ENCODE measurements at places on chromosomes 16 and 17.
A peak's percentile ranks its signal among the peaks of the same experiment; 100 is the strongest.

GRCh38 chr16:4796982-4797804 is 2.0 kb downstream of the SMIM22 start:
- DNase-seq = no peak

GRCh38 chr17:64540118-64540776 is 33.5 kb downstream of the CEP95 start:
- no peak for DNase-seq

GRCh38 chr17:2068519-2069051 is 13.7 kb downstream of the HIC1 start:
- DNase-seq = no peak

GRCh38 chr17:2202302-2202995 is 101.1 kb downstream of the SMG6 start:
- no peak for DNase-seq

DNA sequence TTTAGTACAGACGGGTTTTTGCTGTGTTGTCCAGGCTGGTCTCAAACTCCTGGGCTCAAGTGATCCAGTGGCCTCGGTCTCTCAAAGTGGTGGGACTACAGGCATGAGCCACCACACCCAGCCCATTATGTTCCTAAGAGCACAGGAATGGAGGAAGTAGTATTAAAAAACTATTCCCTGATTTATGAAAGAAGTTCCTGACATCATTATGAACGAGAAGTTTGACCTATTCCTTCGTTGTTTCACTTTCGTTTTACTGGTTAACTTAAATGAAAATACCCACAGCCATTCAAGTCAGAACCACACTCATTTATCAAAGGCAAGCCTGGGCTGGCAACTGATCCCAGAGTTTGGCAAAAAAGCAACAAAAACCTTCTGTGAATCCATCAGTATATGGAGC is 13.5 kb upstream of the CBX4 start:
- DNase-seq = peak; percentile 35

GRCh38 chr16:50396761-50397535 is 28.2 kb upstream of the BRD7 start:
- no peak for DNase-seq

DNA sequence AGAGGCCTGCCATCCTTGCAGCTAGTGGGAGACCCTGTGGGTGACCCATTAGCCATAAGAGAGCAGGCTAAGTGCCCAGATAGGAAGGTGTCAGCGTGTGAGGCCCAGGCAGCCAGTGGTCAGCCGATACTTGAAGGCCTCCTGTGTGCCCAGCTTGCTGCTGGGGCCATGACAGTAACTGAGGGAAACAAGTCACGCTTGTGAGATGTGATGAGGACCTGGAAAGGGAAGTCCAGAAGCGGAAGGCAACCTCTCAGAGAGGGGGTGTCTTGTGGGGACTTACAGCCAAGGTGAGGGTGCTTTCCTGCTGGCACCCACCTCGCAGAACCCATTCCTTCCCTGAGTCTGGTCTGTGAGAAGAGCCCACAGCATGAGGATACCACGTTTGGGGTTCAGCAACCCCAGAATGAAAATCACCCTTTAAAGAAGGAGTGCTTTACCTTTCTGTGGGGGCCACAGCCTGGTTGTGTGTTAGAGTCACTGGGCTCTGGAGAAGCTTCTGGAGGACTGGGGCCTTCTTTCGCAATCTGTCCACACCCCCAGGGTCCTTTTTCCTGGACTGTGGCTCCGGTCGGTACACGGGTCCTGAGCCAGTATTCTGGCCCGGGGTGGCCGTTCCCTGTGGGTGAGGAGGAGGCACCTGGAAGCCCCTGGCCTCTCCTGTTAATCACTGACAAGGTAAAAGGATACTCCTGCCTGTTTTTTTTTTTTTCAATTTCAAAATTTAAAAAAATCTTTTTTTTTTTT is 53.9 kb downstream of the PLCG2 start:
- DNase-seq = no peak

GRCh38 chr16:11692171-11692570 is 23.9 kb downstream of the SNN start:
- DNase-seq = no peak

- DNase-seq = no peak
Measured at GRCh38 chr16:65909310-65910050, 457.0 kb upstream of the CDH5 start.

GRCh38 chr17:46853896-46854444 is 2.6 kb downstream of the WNT9B start:
- DNase-seq = no peak

GRCh38 chr17:9202532-9202931 is 181.2 kb downstream of the NTN1 start:
- no peak for DNase-seq

GRCh38 chr17:78414178-78415162 is 36.0 kb downstream of the PGS1 start:
- peak; percentile 89 for DNase-seq

GRCh38 chr17:75832164-75832651 is 12.0 kb downstream of the UNC13D start:
- DNase-seq = no peak

- no peak for DNase-seq
Measured at GRCh38 chr16:81480606-81481206, 36.1 kb downstream of the CMIP start.

DNA sequence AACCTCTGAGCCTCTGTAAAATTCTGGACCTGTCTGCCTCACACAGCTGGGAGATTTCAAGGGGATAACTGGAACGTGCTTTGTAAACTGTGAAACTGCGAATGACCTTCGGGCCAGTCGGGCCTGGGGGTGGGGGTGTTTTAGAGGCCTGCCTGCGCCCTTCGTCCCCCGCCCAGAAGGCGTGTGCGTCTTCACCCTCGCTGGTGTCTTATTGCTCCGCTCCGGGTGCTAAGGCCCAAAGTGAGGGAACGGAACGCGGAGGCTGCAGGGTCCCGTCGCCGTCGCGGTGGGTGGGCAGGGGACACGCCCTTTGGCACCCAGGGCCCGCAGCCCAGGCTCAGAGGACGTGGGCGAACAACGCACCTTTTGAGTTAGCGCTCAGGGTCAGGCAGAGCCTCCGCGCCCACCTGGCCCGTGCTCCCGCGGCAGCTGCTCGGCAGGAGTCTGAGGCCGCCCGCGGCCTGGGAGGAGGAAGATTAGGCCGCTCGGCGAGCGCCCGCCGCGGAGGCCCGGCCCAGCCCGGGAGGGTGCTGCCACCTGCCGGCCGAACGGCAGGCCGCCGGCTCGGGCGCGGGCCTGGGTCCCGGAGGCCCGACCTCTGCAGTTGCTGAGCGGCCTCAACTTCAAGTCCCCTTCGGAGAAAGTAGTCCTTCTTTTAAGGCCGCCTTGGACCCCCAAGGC is 29.7 kb downstream of the DCAKD start:
- DNase-seq = peak; percentile 52

- DNase-seq = no peak
Measured at GRCh38 chr16:66600477-66600876, 4.0 kb upstream of the CMTM3 start.

DNA sequence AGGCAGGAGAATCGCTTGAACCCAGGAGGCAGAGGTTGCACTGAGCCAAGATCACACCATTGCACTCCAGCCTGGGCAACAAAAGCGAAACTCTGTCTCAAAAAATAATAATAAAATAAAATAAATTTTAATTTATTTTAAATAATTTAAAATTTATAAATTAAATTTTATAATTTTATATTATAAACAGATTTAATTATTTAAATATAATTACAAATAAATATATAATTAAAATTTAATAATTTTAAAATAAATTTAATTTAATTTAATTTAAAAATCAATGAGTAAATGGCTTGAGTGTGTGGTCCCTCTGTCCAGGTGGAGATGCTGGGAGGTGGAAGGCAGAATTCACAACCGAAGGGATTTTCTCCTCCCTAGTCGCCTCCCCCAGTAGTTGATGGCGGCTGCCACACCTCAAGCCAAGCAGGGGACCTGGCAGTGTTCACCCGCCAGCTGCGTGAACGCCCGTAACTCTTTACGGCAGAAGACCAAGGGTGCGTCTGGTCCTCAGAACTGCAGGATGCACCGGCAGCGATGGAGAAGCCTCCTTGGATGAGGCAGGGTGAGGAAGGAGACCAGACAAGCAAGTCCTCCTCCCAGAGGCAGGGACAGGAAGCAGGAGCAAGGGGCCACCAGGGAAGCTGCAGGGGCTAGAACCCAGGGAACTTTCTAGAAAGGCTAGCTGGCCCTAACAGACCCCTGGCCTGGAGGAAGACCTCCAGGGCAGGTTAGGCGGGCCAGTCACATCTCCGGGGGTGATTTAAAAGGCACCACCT is 22.9 kb upstream of the KRT17 start:
- DNase-seq = no peak

DNA sequence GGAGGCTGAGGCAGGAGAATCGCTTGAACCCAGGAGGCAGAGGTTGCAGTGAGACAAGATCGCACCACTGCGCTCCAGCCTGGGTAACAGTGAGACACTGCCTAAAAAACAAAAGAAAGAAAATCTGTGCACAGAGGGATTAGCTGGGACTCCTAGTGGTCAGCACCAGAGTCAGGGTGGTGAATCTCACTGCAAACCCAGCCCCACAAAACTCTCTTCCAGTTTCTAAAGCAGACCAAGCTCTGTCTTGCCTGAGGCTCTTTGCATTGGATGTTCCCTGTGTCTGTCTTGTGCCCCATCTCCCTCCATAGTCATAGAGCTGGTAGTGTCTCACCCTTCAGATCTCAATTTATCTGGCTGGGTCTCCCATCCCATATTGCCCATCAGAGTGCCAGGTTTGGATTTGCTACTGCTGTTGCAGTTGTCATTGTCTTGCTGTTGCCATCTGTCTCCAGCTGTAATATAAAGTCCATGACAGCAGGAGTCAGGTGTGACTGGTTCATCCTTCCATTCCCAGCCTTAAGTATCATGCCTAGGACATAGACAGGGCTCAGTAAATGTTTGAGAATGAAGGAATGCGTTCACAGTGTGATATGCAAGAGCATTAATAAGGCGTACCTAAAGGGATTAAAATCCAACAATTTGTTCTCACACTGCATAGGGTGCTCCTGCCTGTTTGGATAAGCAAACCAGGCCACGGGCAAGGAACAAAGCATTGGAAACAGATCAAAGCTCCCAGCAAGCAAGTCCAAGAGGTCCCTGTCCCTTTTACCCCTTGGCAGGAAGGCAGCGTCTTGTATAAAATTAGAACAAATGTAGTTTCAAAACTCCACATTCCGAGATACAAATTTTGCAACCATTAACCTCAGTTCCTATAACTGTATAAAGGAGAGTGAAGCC is 614.6 kb upstream of the CDH5 start:
- no peak for DNase-seq

- no peak for DNase-seq
Measured at GRCh38 chr16:48433116-48433849, 48.1 kb upstream of the SIAH1 start.

GRCh38 chr16:49419862-49420261 is 46.3 kb downstream of the C16orf78 start:
- DNase-seq = no peak

GRCh38 chr17:66037221-66037620 is 154.7 kb downstream of the CEP112 start:
- no peak for DNase-seq

DNA sequence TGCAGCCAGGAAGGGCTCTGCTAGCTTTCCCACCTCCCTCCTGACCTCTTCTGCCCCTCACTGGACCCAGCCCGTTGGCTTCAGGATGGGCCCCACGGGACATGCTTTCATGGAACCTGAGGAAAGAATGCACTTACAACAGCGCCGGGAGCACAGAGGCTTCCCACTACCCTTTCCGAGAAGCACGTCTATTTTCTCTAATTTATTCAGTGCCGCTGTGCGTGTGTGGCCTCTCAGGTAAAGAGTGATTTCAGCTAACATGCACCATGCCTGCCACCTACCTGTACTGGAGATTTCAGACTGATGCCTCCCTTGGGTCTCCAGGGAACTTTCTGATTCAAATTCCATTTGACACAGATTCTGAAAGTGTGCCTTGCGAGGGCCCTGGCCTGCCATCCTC is 140.1 kb downstream of the CYLD start:
- DNase-seq = no peak

GRCh38 chr16:55656691-55657092 is 904 bp downstream of the SLC6A2 start:
- DNase-seq = no peak

- peak; percentile 41 for DNase-seq
Measured at GRCh38 chr16:89096768-89097391, 3.2 kb downstream of the ACSF3 start.

GRCh38 chr16:49399594-49400364 is 26.2 kb downstream of the C16orf78 start:
- no peak for DNase-seq

DNA sequence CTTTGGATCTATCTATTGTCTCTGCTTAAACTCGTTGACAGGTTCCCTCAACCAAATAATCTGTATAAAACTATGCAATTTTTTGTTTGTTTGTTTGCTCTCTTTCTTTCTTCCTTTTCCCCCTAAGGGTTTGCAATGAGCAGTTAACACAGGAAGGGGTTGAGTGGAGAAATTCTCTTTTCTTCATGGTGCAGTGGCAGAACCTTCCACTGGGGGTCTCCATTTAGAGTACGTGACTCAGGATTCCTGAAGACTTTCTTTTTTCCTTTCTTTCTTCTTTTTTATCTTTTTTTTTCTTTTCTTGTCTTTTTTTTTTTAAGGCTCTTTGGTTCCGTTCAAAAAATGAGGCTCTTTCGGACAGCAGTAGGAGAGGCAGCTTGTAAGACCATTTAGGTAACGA is 19.5 kb upstream of the RBFOX1 start:
- DNase-seq = no peak

DNA sequence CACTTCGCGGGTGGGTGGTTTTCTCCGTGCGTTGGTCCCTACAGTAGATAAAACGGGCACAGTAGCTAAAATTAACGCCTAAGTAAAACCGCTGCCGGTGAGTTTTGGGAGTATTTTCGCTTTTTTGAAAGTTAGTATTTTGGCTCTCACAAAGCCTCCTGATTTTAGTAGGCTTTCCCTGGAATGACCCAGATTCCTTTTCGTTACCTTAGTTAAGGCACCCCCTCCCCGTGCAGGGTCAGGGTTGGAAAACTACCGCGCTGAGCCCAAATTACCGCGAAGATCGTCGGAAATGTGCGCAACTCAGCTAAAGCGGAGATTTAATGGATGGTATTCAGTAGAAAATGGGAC is 28.3 kb upstream of the ST6GALNAC1 start:
- DNase-seq = no peak

GRCh38 chr16:74625500-74626350 is 18.8 kb upstream of the GLG1 start:
- DNase-seq = no peak

- no peak for DNase-seq
Measured at GRCh38 chr17:5816491-5817070, 232.3 kb upstream of the NLRP1 start.

- DNase-seq = peak; percentile 70
Measured at GRCh38 chr16:85610446-85611193, 2.5 kb upstream of the GSE1 start.

DNA sequence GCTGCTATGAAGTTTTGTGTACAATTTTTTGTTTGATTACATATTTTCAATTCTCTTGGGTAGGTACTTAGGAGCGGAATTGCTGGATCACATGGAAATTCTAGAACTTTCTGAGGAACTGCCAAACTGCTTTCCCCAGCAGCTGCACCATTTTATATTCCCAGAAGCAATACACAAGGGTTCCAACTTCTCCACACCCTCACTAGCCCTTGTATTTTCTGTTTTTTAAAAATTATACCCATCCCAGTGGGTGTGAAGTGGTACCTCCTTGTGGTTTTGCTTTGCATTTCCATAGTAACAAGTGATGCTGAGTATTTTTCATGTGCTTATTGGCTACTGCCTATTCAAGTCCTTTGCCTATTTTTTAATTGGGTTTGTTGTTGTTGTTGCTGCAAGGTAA is 20.9 kb downstream of the NACA2 start:
- DNase-seq = no peak

GRCh38 chr16:84032458-84033178 is 10.0 kb downstream of the SLC38A8 start:
- DNase-seq = no peak

Measured in T-helper 1 cell (primary cell).